ENCODE measurements at places on chromosomes 2 and 18.

GRCh38 chr2:65357095-65357958 lies 75.1 kb downstream of the SPRED2 start:
- no peak for DNase-seq

GRCh38 chr2:201881741-201882140 lies 75.4 kb downstream of the CDK15 start:
- no peak for DNase-seq

DNA sequence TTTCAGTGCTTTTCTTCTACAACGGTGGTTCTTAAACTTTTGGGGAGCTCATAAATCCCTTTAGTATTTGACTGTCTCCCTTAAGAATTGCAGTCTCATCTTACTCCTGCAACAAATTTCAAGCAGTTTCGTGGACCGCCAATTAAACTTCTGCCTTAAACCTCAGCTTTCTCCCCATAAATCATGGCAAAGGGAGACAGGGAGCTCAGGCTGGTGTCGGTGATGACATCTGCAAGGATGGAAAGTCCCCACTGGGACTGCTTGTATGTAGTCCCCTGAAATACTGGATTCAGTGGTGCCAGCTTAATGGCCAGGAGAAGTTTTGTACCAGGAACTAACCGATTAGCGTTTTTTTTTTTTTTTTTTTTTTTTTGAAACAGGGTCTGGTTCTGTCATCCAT lies 148.7 kb upstream of the ITGA6 start:
- DNase-seq: no peak

DNA sequence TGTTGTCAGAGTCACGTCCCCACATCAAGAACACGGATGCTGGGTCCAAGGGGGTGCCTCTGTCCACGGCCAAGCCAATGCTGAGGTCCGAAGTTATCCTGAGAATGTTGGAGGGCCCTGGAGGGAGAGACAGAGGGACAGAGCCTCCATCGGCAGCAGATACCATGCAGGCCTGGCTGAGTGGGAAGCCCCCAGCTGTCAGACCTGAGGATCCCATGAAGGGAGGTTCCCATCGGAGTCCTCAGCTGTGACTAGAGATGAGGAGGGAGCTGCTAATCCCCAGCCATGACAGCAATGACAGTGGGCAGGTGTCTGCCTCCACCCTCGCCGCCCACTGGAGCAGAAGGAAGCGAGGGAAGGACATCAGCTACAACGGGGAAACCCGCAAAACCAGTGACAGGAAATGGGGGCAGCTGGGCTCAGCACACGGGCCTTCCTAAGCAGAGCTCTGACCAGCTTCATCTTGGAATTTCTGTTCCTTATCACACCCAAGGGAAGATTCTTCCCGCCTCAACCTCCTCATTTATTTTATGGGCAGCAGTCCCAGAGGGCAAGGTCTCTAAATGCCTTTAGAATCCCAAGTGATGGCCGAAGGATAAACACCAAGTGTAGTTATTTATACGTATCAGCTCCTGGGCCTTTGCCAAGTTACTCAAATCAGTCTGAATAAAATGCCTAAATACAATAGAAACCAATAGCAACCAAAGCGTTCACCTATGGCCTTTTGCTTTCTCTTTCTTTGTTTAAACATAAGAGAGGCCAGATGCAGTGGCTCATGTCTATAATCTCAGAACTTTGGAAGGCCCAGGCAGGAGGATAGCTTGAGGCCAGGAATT lies 32.2 kb downstream of the FAM178B start:
- no peak for DNase-seq

DNA sequence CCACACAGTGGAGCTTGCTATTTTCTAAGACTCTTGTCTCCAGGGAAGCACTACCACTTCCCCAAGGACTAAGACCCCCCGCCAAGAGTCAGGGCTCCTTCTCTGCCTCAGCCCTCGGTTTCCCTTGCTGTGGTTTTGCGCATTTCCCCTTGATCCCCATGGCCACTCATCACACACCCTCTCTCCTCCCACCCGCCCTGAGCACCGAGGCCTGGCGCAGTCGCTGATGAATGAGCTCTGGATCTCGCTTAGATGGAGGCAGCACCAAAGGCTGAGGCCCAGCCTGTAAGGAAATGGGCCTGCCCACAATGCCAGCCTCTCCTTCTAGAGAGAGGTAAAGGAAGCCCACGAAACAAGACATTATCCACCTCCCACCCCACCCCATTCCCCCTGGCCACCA lies 96.9 kb downstream of the TNS1 start:
- no peak for DNase-seq

- no peak for DNase-seq
Measured at GRCh38 chr2:73982140-73982617, 2.5 kb upstream of the TET3 start.

DNA sequence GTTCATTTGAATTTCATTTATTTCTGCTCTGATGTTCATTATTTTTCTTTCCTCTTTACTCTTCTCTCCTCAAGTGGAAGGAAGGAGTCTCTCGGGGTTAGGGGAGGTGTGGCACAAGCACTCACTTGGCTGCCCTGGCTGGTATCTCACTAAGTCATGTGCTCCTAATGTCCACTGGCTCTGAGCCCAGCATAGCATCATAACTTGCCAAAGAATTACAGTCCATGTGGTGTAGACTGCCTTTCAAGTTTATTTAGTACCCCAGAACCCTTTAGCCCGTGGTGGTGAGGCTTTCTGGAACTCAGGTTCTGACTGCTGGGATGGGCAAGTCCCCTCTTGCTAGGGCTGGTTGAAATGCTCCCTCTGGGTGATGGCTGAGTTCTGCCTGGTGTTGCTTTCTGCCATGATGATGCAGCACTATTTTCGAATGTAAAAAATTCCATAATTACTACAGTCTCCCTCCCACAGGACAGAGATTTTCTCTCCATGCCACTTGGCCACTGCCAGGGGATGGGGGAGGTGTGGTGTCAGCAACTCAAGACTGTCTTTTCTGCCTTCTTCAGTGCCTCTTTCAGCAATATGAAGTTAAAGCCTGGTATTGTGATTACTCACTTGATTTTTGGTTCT lies 22.2 kb downstream of the SPAG16 start:
- DNase-seq: no peak

DNA sequence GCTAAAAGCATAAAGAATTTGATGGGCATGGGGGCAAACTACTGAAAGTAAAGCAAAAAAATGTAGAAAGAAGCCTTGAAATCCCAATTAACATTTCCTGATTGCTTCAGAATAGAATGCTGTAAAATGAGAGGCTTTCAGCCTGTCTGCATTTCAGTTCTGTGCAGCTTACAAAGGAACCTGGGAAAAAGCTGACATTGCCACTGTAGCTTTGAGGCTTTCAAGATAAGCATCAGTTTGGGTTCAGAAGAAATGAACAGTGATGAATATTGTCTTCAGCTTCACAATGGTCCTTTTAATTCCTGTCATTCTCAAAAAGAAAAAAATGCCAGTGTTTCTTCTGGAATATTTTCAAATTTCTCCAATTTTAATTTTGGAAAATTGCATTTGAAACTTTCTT lies 242.7 kb downstream of the LRRTM1 start:
- no peak for DNase-seq

GRCh38 chr2:182638667-182639066 lies 77.4 kb upstream of the DNAJC10 start:
- DNase-seq: no peak

- no peak for DNase-seq
Measured at GRCh38 chr2:15359716-15360531, 201.2 kb downstream of the NBAS start.

DNA sequence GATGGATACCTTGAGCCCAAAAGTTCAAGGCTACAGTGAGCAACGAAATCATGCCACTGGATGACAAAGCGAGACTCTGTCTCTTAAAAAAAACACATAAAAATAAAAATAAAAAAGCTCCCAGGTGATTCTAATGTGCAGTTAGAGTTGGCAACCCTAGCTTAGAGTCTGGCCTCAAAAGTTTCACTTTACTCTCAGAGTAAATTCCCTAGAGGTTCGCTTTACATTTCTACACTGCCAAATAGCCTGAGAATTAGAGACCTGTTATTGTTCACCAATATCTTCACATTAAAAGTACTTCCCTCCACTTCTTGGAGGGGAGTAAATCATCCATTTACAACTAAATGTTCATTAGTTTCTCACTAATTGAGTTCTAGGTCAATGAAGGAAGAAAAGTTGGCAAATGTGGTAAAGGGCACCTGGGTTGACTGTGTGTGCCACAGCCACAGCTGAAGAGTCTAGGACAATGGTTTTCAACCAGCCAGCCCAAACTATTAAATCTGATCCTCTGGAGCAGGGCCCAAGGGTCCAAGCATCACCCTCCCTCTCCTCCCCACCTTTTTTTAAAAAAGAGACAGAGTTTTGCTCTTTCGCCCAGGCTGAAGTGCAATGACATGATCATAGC lies 15.2 kb upstream of the TMEM37 start:
- DNase-seq: no peak

GRCh38 chr2:226063704-226064440 lies 664.4 kb downstream of the NYAP2 start:
- DNase-seq: no peak

- no peak for DNase-seq
Measured at GRCh38 chr2:39735648-39736047, 43.4 kb downstream of the THUMPD2 start.

DNA sequence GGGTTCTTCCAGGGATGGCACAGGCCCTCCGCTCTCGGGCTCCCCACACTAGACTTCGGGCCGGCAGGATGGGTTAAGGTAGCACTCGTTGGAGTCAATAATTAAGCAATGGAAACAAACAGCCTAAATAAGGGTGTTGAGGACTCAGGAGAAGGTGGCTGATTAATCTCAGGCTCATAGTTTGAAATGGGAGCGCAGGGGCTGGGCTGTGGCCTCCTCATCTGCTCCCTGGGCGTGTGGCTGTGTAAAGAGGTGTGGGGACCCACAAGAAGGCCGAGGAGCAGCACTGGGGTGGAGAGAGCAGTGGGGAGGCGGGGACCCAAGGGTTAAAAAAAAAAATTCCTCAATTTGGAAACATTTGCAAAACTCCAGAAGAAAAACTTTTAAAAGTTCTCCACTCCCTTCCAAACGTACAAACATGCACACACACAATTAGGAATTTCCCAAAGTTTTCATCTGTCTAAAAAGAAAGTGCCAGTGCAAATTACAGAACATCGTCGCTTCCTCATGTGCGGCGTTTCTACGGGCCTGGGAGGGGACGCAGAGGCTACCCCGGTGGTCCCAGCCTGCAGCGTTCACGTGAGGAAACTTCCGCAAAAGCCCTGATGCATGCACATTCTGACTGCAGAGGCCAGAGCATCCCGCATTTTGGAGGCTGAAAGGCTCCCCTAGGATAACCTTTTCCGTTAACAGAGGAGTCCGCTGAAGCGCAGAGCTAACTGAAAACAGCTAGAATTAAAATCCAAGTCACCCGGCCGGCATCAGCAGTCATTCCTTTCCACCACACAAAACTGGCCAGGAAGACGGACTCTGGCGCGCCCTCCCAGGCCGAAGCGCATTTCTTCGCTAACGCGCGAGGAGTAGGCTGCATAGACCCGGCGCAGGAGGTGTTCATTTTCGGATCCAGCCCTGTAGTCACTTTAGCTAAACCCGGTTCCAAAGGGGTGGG lies 1.0 kb upstream of the TUBB6 start:
- peak; percentile 78 for DNase-seq
